ENCODE measurements at places on chromosomes 1 and 21. TPM values are rescaled to one million over a fixed set of nuclear protein-coding genes. Genes with fewer than 3 reads are reported as not detected.

DNA sequence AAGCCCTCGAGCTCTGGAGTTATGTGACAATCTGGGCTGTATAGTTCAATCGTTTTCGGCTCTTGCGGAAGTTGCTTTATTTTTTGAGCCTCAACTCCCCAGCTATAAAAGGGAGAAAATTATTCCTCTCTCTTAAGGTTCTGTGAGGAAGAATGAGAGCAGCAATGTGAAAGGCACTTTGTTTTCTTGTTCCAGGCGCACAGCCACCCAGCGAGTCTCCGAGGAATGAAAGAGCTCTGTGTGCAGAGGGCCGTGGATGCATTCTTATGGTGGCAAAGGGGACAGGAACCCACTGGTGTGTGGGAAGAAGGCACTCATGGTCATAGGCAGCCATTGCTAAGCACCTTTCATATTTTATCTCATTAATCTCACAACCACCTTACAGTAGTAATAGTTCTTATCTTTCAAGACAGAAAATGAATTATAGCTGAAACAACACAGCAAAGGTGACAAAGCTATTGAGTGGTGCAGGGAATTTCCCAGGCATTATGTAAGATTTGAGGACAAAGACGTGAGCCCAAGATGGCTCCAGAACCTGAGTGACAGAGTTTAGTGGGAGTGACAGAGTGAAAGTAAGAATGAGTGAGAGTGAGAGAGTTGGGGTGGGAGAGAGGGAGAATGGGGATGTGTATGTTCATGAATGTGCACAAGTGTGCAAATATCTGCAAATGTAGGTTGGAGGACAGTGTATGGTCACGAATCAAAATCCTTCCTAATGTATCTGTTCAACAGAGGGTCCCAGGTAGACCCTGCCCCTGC, 9.4 kb downstream of the CYP2J2 start:
- H3K27ac ChIP-seq = no peak overlapping the region
- no peak overlapping the region for H3K4me3 ChIP-seq
- no peaks in the 10 kb centered on the region for H3K36me3 ChIP-seq
- no peaks in the 10 kb centered on the region for H3K27me3 ChIP-seq
- H3K4me1 ChIP-seq = peaks cover 4% of the 10 kb centered on the region

GRCh38 chr1:176879784-176880620, 284.5 kb downstream of the ASTN1 start:
- H3K27ac ChIP-seq = no peak overlapping the region
- H3K4me1 ChIP-seq = no peaks in the 10 kb centered on the region
- H3K36me3 ChIP-seq = no peaks in the 10 kb centered on the region

DNA sequence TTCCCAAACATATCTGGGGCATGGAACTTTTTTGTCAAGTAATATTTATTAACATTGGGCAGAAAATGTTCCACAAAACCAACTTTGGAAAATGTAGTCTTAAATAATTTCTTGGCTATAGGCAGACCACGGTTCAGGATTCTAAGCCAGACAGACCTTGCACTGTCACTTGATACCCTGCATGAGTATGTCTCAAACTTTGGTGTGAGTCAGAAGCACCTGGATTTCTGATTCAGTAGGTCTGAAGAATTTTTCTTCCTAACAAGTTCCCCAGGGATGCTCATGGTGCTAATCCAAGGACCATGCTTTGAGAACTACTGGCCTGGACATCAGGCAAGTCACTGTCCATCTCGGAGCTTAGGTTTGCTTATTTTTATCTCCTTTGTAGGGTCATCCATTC, 562.0 kb downstream of the PLPP3 start:
- H3K36me3 ChIP-seq = no peaks in the 10 kb centered on the region
- H3K4me3 ChIP-seq = no peak overlapping the region
- no peaks in the 10 kb centered on the region for H3K4me1 ChIP-seq
- H3K27me3 ChIP-seq = peaks cover 3% of the 10 kb centered on the region
- no peak overlapping the region for H3K27ac ChIP-seq

- no peaks in the 10 kb centered on the region for H3K36me3 ChIP-seq
- no peak overlapping the region for H3K4me3 ChIP-seq
- no peaks in the 10 kb centered on the region for H3K4me1 ChIP-seq
- H3K27me3 ChIP-seq = no peaks in the 10 kb centered on the region
Observed at GRCh38 chr1:65180977-65181376, 33.0 kb downstream of the AK4 start.

DNA sequence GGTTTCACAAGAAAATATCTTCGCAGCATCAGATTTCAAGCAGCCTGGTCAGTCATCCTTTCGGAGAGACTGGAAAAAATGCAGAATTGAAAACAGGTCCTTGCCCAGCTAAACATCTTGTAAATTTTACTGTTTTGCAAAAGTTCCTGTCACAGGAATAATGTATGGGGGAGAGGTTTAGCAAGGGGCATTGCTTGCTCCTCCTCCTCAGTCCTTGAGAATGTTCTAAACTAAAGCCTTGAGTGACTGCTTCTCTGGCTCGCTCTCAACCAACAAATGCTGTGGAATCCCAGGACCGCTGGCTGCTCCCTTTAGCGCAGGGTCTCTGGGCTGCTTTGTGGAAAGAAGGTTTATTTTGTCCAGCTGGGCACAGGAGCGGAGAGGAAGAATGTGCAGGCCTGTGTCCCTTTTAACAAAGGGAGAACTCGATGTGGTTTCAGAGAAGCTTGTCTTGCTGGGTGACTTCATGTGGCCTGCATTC, 33.6 kb upstream of the FHAD1 start:
- no peaks in the 10 kb centered on the region for H3K4me1 ChIP-seq
- no peak overlapping the region for H3K27ac ChIP-seq
- no peaks in the 10 kb centered on the region for H3K36me3 ChIP-seq
- peaks cover 19% of the 10 kb centered on the region for H3K27me3 ChIP-seq
- DNase-seq = no peak

GRCh38 chr21:33317786-33318486, 6.8 kb upstream of the IFNAR1 start:
- H3K27me3 ChIP-seq = no peaks in the 10 kb centered on the region
- no peak for DNase-seq
- H3K36me3 ChIP-seq = no peaks in the 10 kb centered on the region
- no peaks in the 10 kb centered on the region for H3K4me1 ChIP-seq

- no peak for DNase-seq
- peaks cover 27% of the 10 kb centered on the region for H3K27me3 ChIP-seq
- no peaks in the 10 kb centered on the region for H3K36me3 ChIP-seq
- H3K4me1 ChIP-seq = peaks cover 11% of the 10 kb centered on the region
- no peak overlapping the region for H3K27ac ChIP-seq
- H3K4me3 ChIP-seq = no peak overlapping the region
Observed at GRCh38 chr1:38475624-38476005, 384.0 kb downstream of the RRAGC start.

DNA sequence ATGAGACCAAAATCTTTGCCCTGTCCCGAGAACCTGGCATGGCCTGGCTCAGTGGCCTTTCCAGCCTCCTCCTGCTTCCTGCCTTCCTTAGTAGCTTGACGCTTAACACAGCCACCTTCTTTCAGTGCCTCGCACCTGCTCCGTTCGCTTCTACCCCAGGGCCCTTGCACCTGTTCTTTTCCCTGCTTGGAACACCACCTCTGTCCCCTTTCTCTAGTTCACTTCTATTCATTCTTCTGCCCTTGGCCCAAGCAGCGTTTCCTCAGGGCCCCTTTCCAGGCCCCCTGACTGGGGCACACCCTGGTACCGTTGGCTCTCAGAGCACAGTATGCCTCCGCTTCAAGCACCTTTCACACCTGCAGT, 9.0 kb upstream of the HTR6 start:
- no peaks in the 10 kb centered on the region for H3K36me3 ChIP-seq
- no peak for DNase-seq
- H3K4me3 ChIP-seq = no peak overlapping the region
- no peak overlapping the region for H3K27ac ChIP-seq
- H3K4me1 ChIP-seq = peaks cover 18% of the 10 kb centered on the region

DNA sequence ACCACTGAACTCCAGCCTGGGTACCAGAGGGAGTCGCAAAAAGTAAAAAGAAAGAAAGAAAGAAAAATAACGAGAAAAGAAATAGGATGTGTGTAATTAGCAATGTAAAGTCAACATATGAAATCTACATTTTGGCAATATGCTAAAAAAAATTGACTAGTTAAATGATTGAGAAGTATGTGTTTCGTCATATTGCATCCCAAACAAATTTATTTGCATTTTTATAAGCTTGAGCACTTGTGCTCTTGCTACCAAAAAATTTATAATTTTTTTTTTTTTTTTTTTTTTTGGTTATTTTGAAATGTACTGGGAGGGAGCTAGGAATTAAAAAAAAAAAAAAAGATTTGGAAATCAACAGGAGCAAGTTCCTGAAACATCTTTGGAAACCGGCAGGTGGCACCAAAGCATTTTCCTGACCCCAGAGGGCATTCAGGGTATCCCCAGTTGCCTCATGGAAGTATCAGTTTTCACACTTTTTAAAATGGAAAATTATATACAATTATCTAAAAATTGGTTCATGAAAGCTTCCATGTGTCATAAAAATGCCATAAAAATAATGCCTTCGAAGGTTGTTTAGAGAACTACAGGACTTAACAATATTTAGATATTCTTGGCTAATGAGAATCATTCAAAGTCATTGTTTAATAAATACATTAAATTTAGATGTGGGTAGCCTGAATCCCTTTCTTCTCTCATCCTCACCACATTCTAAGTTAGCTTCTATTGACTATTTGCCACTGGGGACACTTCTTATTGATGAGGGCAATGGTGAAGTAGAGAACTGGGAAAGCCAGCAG, 4.8 kb upstream of the HEATR1 start:
- no peaks in the 10 kb centered on the region for H3K36me3 ChIP-seq
- DNase-seq = peak; percentile 53
- H3K27me3 ChIP-seq = peaks cover 19% of the 10 kb centered on the region
- H3K4me1 ChIP-seq = peaks cover 3% of the 10 kb centered on the region

DNA sequence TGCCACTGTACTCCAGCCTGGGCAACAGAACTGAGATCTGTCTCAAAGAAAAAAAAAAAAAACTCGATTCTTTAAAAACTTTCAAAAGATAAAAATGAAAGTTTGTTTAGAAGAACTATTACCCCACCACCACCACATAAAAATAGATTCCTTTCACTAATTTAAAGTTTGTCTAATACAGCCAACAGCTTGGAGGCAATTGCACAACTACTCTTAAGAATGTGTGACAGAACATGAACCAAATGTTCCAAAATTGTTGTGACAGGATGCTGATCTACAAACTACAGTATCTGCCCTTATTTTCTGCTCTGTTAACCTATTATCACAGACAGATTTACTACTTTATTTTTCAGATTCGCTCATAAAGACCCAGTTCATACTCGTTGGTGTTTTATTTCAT, 5.5 kb upstream of the TGFBR3 start:
- peaks cover 12% of the 10 kb centered on the region for H3K27me3 ChIP-seq
- peaks cover 27% of the 10 kb centered on the region for H3K4me1 ChIP-seq
- DNase-seq = no peak
- no peaks in the 10 kb centered on the region for H3K36me3 ChIP-seq
- H3K27ac ChIP-seq = no peak overlapping the region
- H3K4me3 ChIP-seq = no peak overlapping the region

- no peak overlapping the region for H3K4me3 ChIP-seq
- H3K27ac ChIP-seq = no peak overlapping the region
- no peaks in the 10 kb centered on the region for H3K36me3 ChIP-seq
- H3K4me1 ChIP-seq = no peaks in the 10 kb centered on the region
- H3K27me3 ChIP-seq = no peaks in the 10 kb centered on the region
Observed at GRCh38 chr21:24823247-24823646, 784.0 kb downstream of the MRPL39 start.

GRCh38 chr1:165234149-165234548, 122.4 kb downstream of the LMX1A start:
- H3K36me3 ChIP-seq = no peaks in the 10 kb centered on the region
- no peak for DNase-seq
- H3K4me3 ChIP-seq = no peak overlapping the region
- peaks cover 6% of the 10 kb centered on the region for H3K4me1 ChIP-seq
- peaks cover 40% of the 10 kb centered on the region for H3K27me3 ChIP-seq

DNA sequence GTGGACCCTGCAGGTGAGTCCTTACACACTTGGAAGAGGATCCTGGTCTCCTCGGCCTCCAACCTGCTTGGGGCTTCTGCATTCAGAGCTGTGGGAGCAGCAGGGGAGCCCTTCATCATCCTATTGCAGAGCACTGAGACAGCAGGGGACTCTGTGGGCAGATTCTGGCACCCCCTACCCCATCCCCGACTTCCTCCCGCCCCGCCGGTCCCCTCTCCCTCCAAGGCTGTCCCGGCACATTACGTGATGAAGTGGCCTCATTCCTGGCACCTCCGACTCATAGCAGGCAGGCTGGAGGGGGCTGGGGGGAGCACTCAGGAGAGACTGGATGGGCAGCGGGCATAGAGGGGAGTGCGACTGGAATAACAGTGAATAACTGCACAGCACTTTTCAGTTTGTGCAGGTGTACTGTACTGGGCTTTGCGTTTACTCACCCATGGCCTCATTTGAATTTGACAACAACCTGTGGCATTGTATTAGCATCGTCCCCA, 394.1 kb downstream of the MATN1 start:
- H3K27me3 ChIP-seq = peaks cover 1% of the 10 kb centered on the region
- DNase-seq = no peak
- no peaks in the 10 kb centered on the region for H3K4me1 ChIP-seq
- no peak overlapping the region for H3K4me3 ChIP-seq

DNA sequence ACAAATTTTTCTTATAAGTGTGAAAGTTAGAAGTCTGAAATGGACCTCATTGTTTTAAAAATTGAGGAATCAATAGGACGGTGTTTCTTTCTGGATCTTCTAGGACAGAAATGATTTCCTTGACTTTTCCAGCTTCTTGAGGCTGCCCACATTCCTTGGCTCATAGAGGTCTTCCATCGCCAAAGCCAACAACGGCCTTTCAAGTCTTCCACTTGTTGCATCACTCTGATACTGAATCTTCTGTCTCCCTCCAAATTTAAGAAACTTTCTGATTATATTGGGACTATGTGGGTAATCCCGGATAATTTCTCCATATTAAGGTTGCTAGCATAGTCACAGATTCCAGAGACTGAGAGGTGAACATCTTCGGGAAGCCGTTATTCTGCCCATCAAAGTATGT, 595.4 kb upstream of the ADAMTS5 start:
- no peaks in the 10 kb centered on the region for H3K27me3 ChIP-seq
- H3K4me1 ChIP-seq = no peaks in the 10 kb centered on the region
- no peaks in the 10 kb centered on the region for H3K36me3 ChIP-seq

DNA sequence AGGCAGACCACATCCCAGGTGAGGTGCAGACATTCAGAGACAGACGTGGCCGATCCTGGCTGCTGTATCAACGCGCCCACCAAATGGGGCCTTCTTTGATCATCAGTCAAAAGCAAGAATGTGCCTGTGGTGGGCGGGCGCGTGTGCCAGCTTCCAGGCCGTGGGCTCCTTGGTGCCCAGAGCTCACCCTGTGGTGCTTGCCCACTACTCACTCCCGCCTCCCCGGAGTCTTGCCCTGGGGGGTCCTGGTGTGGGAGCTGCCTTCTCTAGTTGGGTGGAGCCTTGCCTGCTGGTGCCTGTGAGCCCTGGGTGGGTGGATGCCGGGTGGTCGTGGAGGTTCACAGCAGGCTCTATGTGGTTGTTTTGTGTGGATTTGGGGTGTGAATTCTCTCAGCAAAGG, 70.6 kb downstream of the SKI start:
- DNase-seq = no peak
- H3K27me3 ChIP-seq = no peaks in the 10 kb centered on the region
- peaks cover 82% of the 10 kb centered on the region for H3K4me1 ChIP-seq
- H3K27ac ChIP-seq = peak overlapping the region; percentile 72
- peak overlapping the region; percentile 8 for H3K4me3 ChIP-seq

- DNase-seq = no peak
- peaks cover 3% of the 10 kb centered on the region for H3K4me1 ChIP-seq
- H3K36me3 ChIP-seq = no peaks in the 10 kb centered on the region
Observed at GRCh38 chr1:34190692-34191091, 14.0 kb downstream of the C1orf94 start.

- H3K36me3 ChIP-seq = no peaks in the 10 kb centered on the region
- H3K4me3 ChIP-seq = no peak overlapping the region
- no peak overlapping the region for H3K27ac ChIP-seq
- no peaks in the 10 kb centered on the region for H3K27me3 ChIP-seq
- H3K4me1 ChIP-seq = peaks cover 11% of the 10 kb centered on the region
Observed at GRCh38 chr1:228943436-228943835, 208.2 kb downstream of the RHOU start.

The ARHGEF19 gene
- 6.5 TPM for total RNA-seq

The CLCA4 gene
- total RNA-seq = not detected

The AHCTF1 gene
- 54.4 TPM for total RNA-seq

The OR2L3 gene
- total RNA-seq = not detected

The PSEN2 gene
- total RNA-seq = 3.2 TPM

The S100A5 gene
- 3.4 TPM for total RNA-seq

Measured in activated CD4-positive, alpha-beta T cell treated with anti-CD3 and anti-CD28 coated beads for 36 hours (primary cell).